ENCODE measurements at places on chromosomes 3 and 15.

GRCh38 chr3:81419228-81419627, 342.2 kb downstream of the GBE1 start:
- DNase-seq: peak; percentile 22

DNA sequence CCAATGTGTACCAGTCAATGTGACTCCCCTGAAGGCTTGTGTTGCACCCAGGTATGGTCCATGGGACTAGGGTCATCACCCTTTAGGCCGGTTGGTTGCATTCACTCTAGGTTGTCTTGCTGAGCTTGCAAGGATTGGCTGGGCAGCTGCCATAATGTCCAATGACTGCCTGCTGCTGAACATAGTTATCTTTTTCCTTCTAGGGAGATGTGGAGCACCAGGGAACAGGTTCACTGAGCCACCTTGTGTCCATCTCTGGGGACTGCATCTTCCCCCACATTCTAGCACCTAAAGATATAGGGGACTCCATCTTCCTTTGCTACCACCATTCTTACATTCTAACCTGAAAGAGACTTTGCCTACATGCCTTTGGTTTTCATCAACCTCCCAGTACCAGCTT, 580.4 kb upstream of the TBL1XR1 start:
- no peak for DNase-seq

DNA sequence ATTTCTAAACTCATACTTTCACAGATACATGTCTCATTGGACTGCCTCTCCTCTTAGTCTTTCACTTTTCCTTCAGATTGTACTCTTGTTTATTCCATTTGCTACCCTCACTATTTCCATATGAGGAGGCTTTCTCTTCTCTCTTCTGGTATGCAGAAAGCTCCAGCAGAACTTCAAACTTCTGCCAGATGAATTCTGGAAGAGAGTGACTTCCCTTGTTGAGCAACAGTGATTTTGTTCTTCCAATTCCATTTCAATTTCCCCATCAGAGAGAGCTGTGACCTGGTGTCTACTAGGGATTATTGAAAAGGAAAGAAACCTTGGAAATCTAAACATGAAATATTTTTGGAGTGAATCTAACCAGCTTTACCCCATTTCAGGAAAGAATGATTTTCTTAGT, 523.2 kb upstream of the ZNF717 start:
- DNase-seq: peak; percentile 66

DNA sequence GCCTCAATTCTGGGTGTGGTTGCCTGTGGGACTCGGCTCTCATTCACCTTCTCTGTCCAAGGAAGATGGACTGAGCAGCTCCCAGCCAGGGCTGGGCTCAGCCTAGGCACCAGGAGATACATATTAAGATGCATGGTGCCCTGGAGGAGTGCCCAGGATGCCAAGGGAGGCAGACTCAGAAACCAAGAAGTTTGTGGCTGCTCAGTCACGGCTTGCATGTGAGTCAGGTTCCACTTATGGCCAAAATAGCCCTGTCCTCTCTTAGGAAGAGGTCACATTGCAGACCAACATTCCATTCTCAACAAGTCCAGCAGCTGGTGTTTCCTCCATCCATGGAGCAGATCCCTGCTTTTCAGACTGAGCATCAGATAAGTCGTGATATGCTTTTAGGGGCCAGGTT, 21.8 kb downstream of the CDCP1 start:
- peak; percentile 84 for DNase-seq

- DNase-seq: no peak
These were observed 199.3 kb downstream of the TNIK start for GRCh38 chr3:171260899-171261298.

DNA sequence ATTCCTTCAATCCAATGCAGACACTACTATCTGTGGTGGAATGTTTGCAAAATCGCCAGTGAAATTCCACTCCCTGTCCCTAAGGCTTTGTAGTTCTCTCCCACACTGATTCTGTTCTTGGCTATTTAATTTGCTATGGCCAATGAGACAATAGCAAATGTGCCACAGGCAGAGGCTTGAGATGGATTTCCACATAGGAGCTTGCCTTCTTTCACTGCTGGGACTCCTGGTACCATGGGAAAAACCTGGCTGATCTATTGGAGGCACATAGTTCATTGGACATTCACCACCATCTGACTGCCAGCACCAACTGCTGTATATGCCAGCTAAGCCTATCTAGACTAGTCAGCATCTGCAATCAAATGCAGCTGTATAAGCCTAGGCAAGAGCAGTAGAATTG, 103.8 kb downstream of the NR1D2 start:
- peak; percentile 98 for DNase-seq

- DNase-seq: no peak
These were observed 17.9 kb upstream of the RTP2 start for GRCh38 chr3:187720337-187720670.

DNA sequence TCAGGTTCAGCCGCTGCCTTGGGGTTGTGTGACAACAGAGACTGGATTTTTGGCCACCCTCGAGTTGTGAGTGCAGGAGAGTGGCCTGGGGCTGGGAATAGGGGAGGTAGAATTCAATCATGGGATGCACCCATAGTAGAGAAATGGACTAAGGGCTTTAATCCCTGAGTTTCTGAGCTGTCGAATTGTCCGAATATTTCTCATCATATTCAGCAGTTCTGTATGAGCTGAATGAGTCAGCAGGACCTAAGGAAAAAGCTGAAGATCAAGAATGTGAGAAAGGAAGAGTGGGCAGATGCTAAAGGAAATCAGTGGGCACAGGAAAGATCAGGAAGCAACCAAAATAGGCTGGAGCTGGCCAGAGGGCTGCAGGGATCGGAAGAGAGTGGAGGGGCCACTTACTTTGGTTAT, 44.4 kb upstream of the SACM1L start:
- peak; percentile 73 for DNase-seq

GRCh38 chr3:68467465-68467864, 464.9 kb downstream of the TAFA4 start:
- no peak for DNase-seq

- DNase-seq: no peak
These were observed 237.2 kb downstream of the MBNL1 start for GRCh38 chr3:152505926-152506325.

- no peak for DNase-seq
These were observed 188.9 kb downstream of the NR1D2 start for GRCh38 chr3:24133942-24134341.

GRCh38 chr3:194640829-194641228, 7.6 kb upstream of the TMEM44 start:
- DNase-seq: no peak

GRCh38 chr3:45760878-45761711, 35.2 kb downstream of the SLC6A20 start:
- peak; percentile 56 for DNase-seq

DNA sequence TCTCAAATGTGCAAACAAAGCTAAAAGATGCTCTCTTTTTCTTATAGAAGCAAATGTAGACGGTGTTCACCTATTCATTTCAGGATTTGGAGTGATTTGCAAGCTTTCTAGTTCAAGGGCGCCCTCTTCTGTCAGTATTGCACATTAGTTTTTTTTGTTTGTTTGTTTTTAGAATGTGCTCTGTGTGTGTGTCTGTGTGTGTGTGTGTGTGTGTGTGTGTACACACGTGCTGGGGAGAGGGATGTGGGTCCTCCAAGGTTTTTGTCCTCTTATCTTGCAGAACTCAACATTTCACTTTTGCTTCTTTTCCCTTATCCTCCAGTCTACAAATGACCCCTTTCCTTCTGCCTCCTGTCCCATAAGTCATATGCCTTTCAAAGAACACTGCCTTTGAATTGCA, 23.5 kb downstream of the DNAH1 start:
- DNase-seq: peak; percentile 82

GRCh38 chr3:63974451-63974850, 48.8 kb downstream of the PSMD6 start:
- no peak for DNase-seq

GRCh38 chr3:16073203-16073602, 101.3 kb upstream of the GALNT15 start:
- no peak for DNase-seq

- DNase-seq: no peak
These were observed 32.2 kb downstream of the SLC6A6 start for GRCh38 chr3:14434498-14435151.

- DNase-seq: no peak
These were observed 149.3 kb upstream of the CBLB start for GRCh38 chr3:106018102-106018501.

DNA sequence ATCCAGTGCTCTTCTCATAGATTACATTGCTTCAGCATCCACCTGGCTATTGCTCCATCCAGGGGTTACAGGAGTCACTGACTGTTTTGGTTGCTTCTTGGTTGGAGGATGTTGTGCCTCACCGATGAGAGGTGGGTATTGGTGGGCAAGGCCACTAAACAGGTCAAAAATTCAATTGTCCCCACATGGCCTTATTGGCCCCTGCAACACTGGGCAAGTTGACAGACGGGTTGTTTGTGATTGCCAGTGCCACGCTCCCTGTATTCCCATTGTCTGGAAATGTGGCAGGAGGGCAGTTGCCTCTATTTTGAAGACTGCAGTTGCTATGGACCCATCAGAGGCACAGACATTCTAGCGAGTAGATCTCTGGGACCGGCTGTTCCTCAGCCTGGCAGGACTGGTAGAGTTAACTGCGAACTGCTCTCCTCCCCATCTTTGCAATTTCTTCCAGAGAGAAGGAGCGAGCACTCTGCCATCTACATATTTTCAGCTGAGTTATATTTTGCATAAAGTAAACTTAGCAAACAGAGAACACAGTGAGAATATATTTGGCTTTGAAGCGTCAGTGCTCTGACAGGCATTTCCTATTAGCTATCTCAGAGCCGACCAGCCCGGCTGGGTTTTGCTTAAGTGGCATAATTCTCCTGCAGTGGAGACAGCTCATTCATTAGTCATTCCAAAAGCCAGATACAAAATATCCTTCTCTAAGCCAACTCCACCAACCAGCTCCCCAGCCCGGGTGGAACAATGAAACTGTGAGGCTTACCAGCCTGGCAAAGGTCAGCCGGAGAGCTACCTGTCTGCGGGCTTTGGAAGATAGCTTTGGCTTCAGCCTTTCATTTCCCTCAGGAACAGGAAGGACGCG, 26.0 kb upstream of the MAGEF1 start:
- peak; percentile 57 for DNase-seq

- no peak for DNase-seq
These were observed 120.7 kb downstream of the ADCY5 start for GRCh38 chr3:123327956-123328850.

GRCh38 chr15:37109872-37110572, 9.7 kb upstream of the MEIS2 start:
- DNase-seq: peak; percentile 40

GRCh38 chr3:74268753-74269152, 345.7 kb downstream of the CNTN3 start:
- DNase-seq: no peak

DNA sequence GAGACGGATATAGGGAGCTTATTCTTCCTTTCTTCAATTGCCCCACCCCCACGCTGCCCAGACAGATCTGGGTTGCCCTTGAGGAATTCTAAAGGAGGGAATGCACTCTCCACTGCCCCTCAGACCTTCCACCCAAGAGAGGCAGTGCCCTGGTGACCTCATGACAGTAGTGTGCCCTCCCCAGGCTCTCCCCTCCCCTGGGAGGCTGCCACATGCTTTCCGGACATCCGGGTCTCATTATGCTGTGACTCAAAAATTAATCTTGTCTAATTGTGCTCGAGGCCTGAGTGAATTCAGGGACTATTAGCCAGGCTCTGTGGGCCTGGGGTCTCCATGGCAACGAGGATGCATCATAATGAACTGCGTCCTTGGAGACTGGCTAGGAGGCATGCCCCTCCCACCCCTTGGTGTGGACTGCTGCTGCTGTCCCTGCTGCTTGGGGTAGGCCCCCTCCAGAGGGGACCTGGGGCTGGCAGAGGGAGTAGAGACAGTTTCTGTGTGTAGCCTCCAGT, 20.8 kb downstream of the CORO2B start:
- peak; percentile 77 for DNase-seq

- DNase-seq: no peak
These were observed 140.9 kb downstream of the TPRA1 start for GRCh38 chr3:127449486-127450212.

- peak; percentile 1 for DNase-seq
These were observed 422.3 kb upstream of the ROBO1 start for GRCh38 chr3:80190051-80190450.

DNA sequence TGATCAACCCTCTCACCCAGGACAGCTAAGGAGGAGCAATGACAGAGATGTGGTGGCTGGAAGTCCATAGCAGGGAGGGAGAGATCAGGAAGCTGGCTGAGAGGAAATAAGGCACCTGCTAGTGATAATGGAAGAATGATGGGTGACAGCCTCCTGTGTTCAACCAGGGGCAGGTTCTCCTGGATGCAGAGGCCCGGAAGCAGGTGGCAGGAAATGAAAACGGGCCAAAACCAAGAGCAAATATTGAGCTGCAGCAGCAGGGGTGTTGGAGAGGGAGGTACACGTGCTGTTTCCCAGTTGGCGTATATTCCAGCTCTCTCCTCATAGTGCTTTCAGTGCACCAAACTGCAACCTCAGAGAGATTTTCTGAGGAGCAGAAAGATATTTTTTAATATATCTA, 213.4 kb upstream of the TBL1XR1 start:
- no peak for DNase-seq

DNA sequence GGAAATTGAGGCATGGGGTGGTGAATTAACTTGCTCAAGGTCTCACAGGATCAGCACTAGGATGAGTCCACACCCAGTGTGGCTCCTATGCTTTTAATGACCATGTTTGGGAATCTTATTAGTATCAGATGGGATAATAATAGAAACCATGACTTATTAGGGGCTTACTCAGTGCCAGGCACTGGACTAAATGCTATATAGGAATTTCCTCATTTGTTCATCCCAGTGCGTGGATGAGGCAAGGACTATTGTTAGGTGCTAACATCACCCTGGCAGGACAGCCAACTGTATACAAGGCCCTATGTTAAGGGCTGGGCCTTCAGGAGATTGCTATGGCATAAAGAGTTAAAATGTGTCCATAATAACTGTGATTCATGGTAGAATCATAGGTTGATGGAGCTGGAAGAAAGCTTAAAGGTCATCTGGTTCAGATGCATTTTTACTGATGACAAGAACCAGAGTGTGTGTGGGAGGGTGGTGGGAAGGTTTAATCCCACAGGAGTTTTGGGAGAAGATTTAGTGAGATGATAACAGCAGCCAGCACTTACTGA, 4.7 kb upstream of the FEM1B start:
- peak; percentile 64 for DNase-seq

- DNase-seq: no peak
These were observed 250.2 kb upstream of the ATP10A start for GRCh38 chr15:26113296-26113695.

DNA sequence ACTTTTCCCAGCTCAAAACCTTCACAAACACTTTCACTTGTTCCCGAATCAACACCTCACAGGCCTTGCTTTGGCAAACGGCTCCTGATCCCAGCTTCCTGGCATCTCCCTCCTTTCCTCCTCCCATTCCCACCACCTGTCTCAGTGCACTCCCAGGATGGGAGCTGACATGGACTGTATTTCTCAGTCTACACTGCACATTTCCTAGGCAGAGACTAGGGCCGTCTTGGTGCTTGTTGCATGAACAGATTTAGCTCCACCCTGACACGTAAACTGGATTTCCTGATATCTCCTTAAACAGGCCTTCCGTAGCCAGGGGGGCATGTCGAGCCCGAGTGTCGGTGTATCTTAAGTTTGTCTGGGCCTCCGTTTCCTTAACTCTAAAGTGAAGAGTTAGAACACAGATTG, 790 bp upstream of the WHAMM start:
- no peak for DNase-seq
